AG04450 (cell line): ENCODE measurements at places on chromosomes 2 and 18. TPM values are rescaled to one million over a fixed set of nuclear protein-coding genes. Genes with fewer than 3 reads are reported as not detected.

DLX2 gene
- polyA plus RNA-seq = 0.10 and 0.24 TPM in 2 replicates

CCDC93 gene
- 17.7 and 19.9 TPM in 2 replicates for polyA plus RNA-seq

DNA sequence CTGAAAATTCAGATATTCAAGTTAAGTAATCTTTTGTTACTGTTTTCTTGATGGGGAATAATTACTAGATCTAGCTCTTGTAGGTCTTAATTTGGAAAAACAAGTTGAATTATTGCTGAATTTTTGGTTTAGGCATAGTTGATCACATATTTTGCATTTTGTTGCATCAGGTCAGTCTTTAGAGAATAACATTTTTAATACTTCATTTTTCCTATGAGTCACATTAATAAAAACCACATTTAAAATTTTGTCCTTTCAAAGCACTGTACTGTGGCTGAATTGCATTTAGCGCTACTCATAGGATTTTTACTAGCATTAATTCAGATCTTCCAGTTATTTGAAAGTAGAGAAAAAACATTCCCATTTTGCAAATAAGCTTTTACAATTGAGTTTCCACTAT lies 23.2 kb downstream of the MAP4K4 start:
- DNase-seq = no peak

DNA sequence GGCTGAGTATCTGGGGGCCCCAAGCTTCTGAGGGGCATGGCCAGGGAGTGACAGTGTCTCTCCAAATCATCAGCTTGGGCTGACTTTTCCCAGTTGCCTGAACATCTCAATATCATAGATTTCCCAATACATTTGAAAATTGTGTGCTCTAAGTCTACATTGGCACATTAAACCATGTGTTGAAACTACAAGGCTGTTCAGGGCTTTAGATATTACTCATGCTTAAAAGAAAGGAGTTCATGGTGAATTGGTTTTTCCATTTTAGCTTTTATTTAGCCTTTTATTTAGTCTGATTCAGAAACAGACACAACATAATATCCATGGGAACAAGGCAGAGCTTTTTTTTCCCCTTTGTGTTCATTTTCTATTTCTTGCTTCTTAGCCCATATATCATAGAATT lies 49.9 kb upstream of the GALR1 start:
- no peak for DNase-seq

- DNase-seq = no peak
Observed at GRCh38 chr2:165440367-165440766, 29.1 kb upstream of the CSRNP3 start.

- DNase-seq = no peak
Observed at GRCh38 chr2:43333656-43334144, 107.3 kb upstream of the ZFP36L2 start.

DNA sequence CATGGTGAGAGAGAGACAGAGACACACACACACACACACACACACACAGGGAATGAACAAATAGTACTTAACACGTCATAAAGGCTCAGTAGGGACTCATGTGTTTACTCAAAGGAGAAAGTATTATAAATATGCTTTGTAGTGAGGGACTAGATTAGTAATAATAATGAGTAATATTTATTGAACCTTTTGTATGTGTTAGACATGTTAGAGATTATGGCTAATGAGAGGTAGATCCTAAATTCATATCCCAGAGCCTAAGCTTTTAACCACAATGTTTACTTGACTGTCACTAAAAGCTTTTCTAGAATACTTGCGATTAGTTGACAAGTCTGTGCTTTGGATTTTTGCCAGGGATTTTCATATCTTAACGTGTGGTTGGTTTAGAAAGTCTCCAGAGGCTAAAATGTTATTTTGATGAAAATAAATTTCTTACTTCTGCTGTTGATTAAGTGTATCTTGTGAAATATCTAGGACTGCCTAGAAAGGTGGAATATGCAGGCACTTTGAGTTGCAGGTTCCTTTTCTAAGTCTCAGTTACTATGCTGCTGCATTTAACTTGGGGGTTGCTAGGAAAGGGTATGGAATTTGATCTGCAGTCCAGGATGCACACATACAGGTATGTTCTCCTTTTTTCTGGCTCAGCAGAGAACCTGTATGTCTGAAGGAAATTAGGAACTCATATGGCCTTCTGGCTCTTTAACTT lies 64.5 kb downstream of the UBR3 start:
- peak; percentile 21 for DNase-seq

DNA sequence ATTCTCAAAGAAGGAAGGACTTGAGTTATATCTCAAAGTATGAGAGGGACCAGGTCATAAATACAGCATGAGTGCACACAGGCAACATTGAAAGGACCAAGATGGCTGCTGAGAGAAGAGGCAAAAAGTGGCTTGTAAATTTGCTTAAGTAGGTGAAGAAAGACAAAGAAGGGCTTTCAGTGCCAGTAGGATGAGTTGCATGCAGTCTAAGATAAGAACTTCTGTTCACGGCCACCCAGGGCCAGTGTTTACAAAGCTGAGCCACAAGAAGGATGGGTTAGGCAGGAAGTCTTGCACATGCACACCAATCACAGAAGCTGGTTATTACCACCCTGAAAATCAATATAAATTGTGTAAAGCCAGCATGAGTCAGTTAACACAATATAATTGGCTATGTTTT lies 3.1 kb upstream of the ABCB11 start:
- DNase-seq = no peak

GRCh38 chr2:19026261-19026660 lies 332.2 kb downstream of the OSR1 start:
- no peak for DNase-seq

- no peak for DNase-seq
Observed at GRCh38 chr2:118013221-118013723, 598 bp downstream of the CCDC93 start.

GRCh38 chr2:28628506-28628905 lies 123.1 kb upstream of the PPP1CB start:
- DNase-seq = no peak
